ENCODE measurements at places on chromosomes 13 and 19.

DNA sequence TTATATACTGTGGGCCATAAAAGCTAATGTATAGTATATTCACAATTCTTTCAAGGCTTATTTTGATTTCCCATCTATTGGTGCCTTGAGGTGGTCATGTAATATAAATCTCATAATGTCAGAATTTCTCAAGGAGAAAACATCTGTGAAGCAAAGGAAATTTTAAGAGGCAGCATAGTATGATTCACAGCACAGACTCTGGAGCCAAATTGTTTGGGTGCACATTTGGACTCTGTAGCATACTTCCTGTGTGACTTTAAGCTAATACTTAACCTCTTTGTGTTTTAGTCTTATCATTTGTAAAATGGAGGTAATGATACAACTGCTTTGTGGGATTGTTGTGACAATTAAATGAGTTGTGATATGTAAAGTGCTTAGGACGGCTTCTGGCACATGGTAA lies 67.6 kb downstream of the PIBF1 start:
- DNase-seq, result no peak

DNA sequence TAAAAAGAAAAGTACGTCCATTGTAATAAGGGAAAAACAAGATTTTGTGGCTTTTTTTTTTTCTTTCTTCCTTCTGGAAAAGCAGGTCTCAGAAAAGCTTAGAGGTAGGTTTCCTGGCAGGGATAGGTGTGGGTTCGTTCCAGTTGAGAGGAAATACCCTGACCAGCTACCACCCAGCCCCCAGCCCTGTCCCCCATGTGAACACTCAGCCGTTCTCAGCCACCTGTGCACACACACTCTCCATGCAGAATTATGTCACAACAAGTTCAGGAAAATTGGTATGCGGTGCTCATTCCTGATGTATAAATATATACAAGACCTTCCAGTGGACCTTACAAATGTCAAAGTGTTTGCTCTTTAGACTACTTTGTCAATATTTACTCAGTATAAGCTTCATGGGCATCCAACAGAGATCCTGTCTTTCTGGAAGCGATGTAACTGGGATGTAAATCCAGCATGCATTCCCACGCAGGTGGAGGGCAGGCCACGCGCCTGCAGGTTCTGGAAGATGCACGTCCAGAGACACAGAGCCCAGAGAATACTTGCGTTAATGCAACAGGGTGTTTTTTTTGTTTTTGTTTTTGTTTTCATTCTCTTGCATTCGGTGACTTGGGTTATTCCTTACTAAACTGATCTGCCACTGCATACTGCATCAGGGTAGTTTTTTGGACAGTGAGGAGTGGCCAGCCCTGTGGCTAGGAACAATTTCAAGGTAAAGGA lies 68.8 kb downstream of the TSHZ3 start:
- DNase-seq, result no peak

GRCh38 chr13:40519637-40520036 lies 146.8 kb downstream of the FOXO1 start:
- DNase-seq, result no peak

- DNase-seq, result no peak
Measured at GRCh38 chr13:97202761-97203160, 19.4 kb upstream of the MBNL2 start.

- DNase-seq, result no peak
Measured at GRCh38 chr13:113822956-113823744, 40.7 kb downstream of the GAS6 start.

GRCh38 chr19:48740164-48740972 lies at the start of gene RASIP1:
Gene RASIP1, minus strand, starts transcription at chr19:48740610. Its CDS starts 328 bp downstream, at chr19:48740282.
- DNase-seq, result no peak

GRCh38 chr13:113084943-113085540 lies 20.5 kb upstream of the F7 start:
- no peak for DNase-seq

- no peak for DNase-seq
Measured at GRCh38 chr13:112726016-112726767, 36.4 kb downstream of the ATP11A start.

DNA sequence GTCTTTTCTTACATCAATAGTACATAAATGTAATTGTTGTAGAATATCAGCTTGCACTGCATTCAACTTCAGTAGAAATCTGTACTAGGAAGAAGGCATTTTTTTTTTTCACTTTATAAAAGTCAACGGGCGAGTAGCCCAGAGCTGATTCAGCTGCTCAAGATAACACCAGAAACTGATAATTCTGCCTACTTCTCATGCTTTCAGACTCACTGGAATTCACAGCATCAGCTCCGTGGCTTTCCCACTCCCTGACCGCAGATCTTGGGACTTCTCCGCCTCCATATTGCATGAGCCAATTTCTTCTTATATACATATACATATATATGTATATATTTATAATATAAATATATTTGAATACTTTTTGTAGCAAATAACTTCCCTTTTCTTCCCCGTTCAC lies 263.1 kb upstream of the RXFP2 start:
- DNase-seq, result no peak

DNA sequence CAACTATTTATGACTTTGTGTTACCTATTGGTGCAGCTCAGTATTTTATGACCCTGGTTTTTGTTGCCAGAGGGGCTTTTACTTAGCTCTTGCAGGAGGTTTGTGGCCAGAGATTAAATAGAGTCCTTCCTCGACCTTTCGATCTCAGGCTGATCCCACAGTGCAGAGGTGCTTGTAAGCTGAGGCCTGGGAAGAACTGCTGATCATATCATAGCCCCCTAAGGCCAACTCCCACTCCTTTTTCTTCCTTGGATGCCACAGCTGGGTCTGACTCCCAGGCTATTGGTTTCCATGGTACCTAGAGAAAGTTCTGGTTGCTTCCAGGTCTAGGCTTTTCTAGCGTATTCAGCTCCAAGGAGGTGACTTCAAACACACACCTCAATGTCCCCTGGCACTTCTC lies 324.9 kb downstream of the FOXO1 start:
- no peak for DNase-seq

DNA sequence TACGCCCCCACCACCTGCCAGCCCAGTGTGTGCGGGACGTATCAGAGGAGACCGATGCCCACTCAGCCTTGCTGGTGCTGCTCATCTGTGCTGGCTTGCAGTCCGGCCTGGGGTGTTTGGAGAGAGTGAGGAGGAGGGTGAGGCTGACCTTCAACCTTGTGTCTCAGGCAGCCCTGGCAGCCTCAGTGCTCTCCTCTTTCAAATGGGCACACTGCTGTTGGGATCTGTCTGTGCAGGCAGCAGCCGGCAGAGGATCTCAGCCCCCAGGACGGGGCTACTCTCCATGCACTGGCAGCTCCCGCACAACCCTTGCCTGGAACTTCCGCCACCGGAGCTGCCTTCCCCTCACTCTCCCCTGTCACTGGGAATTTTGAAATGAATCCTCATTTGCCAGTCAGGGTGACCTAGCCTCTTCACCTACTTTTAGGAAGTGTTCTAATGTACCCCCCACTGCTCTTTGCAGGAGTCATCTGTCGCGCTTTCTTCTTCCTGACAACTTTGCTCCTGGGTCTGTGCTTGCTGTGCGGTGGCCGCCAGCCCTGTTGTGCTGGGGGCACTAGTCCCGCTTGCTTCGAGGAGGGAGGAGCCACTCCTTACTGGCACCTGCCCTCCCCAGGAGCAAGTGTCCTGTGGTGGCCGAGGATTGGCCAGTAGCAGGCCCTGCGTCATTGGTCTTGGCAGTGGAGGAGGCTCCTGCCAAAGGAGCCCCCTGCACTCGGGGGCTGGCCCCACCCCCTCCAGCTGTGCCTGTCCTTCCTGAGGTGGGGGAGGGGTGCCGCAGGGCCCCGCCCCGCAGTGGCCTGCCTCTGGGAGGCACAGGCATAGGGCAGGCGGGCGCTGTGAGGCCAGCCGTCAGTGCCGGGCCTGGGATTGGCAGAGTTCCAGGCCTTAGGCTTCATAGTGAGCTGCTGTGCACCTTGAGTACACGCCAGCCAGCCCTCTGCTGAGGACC lies 53.4 kb downstream of the TSSK6 start:
- DNase-seq, result no peak

GRCh38 chr13:100473087-100473486 lies 115.5 kb downstream of the GGACT start:
- no peak for DNase-seq

DNA sequence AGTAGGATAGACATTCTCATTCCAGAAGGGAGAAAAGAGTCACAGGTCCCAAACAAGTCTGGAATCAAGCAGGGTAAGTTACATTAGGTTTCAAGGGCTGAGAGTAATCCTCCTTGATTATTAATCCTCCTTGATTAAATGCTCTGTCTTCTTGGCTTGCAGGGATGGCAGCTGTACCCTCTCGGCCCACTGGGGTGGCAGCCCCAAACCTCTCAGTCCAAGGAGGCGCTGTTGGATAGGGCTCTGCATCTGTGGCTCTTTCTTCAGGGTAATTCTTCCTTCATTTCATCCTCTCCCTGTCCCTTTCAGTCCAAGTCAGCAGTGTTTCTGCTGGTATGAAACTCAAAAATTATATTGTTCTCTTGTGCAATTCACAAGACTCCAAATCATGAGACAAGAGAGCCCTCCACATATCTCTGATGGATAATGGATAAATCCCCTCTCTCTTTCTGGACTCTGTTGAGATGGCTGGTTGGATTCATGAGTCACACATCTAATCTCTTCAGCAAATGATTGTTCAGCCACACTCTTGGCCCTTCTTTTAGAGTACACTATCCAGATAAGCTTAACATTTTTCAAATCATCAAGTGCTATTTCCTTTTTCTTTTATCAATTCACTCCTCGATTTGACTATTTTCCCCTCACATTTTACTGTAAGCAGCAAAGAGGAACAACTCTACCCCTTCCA lies 323.7 kb upstream of the HTR2A start:
- no peak for DNase-seq

GRCh38 chr13:110307767-110308655 lies 927 bp downstream of the COL4A2 start:
- no peak for DNase-seq

DNA sequence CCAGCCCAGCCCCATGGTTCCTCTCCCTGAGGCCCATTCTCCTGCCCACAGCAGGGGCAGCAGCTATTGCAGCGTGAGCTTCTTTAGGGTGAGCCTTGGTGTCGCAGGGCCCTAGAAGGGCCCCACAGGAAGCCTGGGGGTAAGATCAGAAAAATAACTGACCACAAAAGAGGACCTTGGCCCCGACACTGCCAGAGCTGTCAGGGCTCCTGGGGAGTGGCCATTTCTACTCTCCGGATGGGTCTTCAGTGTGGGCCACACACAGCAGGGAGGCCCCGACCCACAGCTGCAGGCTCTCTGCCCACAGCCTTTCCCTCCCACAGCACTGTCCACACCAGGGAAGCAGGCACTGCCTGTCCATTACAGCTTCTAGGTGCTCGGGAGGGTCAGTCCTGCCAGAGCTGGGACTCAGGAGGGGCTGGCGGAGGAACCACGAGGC lies 3.5 kb upstream of the SIGLEC8 start:
- no peak for DNase-seq

DNA sequence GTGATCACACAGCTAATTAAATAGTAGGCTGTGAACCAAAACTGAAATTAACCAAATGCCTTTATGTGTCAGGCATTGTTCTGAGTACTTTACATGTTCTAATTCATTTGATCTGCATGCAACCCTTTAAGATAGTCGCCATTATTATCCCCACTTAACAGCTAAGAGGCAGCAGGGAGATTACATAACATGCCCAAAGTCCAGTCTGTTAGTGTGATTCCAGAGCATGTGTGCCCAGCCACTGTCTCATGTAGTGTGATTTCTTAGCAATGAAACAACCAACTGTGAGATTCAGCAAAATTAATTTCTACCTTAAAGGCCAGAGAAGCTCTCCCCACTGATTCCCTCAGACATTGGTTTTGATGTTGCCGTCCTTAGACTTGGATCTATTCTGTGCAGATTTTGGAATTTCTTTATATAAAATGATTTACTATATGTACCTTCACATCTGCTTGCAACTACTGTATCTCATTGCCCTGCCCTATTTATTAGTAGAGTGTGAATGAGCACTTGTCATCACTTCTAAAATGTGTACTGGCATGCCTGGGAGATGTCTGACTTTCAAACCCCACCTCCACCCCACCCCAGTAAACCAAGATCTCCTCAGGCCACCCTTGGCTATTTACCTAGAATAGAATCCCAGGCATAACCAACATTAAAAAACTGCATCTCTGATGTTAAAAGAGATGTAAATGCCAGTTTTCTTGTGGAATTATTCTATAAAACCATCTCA lies 41.2 kb downstream of the POLR1D start:
- DNase-seq, result no peak

GRCh38 chr19:33678796-33679585 lies 57.2 kb downstream of the CHST8 start:
- DNase-seq, result no peak

DNA sequence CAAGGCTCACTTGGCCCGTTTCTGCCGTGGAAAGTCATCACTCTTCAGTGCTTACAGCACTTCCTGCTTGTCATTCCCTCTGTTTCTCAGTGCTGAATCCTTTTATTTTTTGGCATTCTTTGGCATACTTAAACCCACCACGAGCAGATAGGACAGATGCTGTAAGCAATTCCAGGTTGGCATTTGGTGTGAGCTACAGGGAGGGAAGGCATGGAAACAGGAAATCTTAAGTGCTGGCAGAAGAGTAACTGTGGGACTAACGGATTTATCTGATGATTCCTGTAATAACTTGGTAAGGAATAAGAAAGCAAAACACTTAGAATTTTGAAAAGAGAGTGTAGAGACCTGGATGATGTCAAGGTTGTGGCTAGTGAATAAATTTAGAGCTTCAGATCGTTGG lies 273.4 kb downstream of the GPC6 start:
- no peak for DNase-seq

DNA sequence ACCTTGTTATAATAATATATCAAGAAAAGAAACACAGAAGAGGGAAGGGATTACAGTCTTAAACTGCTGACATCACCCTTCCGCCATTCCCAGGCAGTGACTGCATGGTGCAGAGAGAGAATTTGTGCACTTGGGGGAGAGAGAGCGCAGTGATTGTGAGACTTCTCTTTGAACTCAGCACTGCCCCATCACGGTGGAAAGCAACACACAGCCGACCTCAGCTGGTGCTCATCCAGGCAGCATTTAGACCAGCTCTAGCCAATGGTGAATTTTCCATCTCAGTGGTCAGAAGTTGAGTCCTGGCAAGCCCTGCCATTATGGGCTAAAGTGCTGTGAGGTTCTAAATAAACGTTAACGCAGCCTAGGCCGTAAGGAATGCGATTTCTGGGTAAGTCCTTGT lies 1681.5 kb downstream of the EFNB2 start:
- DNase-seq, result no peak

GRCh38 chr13:99062593-99062992 lies 84.7 kb upstream of the DOCK9 start:
- DNase-seq, result no peak

Data from stimulated activated CD8-positive, alpha-beta memory T cell treated with anti-CD3 and anti-CD28 coated beads, Interleukin-7, amount 100 ng/mL, for 4 hours (primary cell).